ENCODE measurements at places on chromosomes 1 and 21.

GRCh38 chr1:218938259-218938658 is 235.4 kb upstream of the LYPLAL1 start:
- DNase-seq = no peak

DNA sequence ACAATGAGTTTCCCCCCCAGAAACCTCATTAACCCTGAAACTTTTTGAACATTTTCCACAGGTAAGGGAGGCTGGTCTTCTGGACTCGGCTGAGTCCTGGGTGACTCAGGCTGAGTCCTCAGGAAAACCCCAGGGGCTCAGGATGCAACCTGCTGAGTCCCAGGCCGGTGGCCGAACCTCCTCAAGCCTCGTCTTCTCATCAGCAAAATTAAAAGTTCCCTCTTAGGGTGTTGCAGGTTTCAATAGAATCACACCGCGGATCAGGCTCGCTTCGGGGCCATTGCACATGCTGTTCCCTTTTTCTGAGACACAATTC is 35.0 kb upstream of the GRHL3 start:
- no peak for DNase-seq

- no peak for DNase-seq
These were observed 23.6 kb downstream of the PTPRU start for GRCh38 chr1:29259802-29260441.

DNA sequence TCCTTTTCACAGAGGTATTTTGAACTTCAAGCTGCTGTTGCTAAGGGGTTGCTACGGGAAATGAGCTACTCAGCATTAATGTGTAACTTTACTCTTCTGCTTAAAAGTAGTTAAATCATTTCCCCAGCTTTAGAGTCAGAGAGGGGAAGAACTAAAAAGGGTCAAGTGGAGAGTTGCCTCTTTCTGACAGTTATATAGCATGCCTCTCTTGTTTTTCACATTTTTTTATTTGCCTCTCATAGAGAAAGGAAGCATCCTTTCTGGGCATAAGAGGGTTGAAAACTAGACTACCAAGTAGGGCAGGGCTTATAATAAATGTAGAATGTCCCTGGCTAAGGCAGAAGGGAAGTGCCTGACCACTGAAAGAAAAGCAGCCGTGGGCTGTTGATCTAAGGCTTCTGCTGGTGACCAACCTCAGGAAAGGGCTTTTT is 10.1 kb upstream of the ELAVL4 start:
- DNase-seq = no peak

DNA sequence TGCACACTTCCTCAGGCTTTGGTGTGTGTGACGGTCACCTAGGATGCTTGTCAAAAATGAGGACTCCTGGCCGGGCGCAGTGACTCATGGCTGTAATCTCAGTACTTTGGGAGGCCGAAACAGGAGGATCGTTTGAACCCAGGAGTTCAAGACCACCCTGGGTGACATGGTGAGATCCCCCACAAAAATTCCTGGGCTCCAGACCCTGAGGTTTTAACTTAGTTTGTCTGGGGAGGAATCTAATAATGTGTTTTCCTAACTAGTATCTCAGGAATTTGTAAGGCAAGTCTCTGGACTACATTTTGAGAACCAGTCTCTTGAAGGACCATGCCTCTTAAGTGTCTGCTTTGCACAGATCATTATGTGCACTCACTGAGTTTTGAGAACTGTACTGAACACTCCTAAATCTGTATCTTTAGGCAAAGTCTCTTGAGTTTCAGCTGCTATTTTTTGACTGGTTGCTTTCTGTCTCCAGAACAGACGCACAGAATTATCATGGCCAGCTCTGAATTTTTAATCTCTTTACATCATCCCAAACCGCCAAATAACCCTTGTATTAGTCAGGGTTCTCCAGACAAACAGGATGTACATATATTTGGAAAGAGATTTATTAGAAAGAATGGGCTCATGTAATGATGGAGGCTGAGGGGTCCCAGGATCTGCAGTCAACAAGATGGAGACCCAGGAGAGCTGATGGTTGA is 45.5 kb upstream of the VANGL1 start:
- DNase-seq = no peak

DNA sequence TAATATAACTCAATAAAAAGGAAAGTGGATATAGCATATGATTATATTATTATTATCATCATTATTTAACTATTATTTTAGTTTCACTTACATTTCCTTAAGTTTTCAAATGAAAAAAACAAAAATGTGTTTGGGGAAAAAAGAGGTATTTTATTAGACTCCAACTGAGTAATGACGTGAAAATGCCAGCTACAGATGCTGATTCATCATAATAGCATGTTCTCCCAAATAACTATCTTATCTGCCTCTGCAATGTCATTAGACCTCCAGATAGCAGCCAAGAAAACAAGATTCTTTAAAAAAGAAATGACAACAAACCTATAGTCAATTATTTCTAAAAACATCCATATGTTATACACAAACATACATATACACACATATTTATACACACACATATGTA is 1071.9 kb upstream of the TMPRSS15 start:
- DNase-seq = no peak

DNA sequence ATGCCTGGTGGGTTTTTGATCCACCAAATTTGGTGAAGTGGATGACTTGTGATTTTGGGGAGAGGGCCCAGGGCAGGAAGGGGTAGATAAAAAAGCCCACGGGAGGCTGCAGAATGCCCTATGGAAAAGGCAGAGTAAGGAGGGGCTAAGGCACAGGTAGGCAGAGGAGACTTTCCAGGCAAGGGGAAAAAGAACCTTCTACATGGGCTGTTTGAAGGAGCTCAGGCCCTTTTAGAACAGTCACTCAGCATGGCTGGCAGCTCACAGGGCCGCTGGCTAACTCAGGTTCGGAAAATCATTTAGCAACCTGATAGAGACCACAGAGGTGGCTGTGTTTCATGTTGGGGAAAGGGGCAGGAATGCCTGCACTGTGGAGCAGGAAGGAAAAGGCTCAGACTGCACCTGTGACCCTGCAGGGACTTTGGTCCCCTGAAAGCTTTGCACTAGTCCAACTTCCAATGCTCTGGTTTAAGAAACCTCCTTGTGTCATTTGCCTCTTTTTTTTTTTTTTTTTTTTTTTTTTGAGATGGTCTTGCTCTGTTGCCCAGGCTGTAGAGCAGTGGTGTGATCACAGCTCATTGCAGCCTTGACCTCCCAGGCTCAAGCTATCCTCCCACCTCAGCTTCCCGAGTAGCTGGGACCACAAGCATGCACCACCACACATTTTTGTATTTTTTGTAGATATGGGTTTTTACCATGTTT is 58.5 kb upstream of the ENAH start:
- DNase-seq = no peak

DNA sequence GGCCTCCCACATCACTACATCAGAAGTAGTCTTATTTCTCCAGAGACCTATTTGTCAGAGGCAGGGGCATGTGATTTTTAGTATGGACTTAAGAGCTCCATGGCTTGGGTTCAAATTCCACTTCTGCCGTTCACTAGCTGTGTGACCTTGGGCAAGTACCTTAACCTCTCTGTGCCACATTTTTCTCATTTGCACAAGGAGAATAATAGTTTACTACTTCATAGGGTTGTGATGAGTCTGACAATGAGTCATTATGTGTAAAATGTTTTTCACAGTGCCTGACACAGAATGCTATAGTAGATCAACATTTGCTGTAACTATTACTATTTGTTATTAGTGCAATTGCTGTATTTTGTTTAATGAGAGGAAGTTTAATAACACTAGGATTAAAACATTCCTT is 200.6 kb downstream of the PRDM2 start:
- DNase-seq = no peak

GRCh38 chr1:230957580-230957989 is 21.1 kb downstream of the TTC13 start:
- DNase-seq = no peak

- peak; percentile 89 for DNase-seq
These were observed 11.4 kb upstream of the RGS16 start for GRCh38 chr1:182615468-182616129.

- no peak for DNase-seq
These were observed 20.8 kb upstream of the RLF start for GRCh38 chr1:40140211-40140973.
